ENCODE measurements at places on chromosomes 6 and 20. TPM values are rescaled to one million over a fixed set of nuclear protein-coding genes. Genes with fewer than 3 reads are reported as not detected.

GRCh38 chr6:134162932-134163331 lies 110.5 kb upstream of the SLC2A12 start:
- no peak for DNase-seq

DNA sequence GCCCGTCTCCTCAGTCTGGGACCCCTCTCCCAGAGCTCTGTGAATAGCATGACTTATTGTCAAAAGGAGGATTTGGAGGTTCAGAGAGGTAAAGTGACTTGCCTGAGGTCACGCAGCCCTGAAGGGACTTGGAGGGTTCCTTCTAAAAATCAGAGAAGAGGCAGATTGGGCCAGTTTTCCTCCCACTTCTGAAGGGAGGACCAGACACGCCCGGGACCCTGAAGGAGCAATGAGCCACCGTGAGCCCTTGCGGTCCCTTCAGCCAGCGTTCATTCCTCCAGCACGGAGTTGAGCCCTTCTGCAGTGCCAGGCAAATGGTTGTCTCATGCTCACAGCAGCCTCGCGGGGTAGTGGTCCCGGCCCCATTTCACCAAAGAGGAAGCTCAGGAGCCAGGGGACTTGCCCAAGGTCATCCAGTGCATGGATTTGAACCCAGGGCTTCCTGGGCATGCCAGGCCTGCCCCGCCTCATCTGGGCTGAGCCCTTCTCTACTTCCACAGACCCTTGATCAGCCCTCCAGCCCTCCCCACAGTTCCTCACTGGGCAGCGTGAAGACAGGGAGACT lies 7.4 kb downstream of the SRC start:
- DNase-seq: no peak

DNA sequence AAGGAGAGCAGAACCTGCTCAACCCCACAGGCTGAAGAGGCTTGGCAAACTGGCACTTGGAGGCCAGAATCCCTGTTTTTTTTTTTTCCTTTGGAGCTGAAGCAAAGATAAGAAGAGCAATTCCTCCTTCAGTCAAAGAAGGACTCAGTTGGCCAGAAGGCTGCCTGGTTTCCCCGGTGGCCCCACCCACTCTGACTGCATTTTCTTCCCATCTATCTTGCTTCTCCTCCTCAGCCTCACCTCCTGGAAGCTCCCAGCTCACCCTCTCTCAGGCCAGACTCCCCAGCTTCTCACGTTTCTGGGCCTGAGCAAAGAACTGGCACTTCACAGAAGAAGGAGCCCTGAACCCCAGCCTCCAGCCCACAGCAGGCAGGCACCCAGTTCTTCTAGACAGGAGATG lies 2.4 kb downstream of the LRFN2 start:
- DNase-seq: no peak

- DNase-seq: no peak
Observed at GRCh38 chr6:12490904-12491571, 200.9 kb downstream of the EDN1 start.

DNA sequence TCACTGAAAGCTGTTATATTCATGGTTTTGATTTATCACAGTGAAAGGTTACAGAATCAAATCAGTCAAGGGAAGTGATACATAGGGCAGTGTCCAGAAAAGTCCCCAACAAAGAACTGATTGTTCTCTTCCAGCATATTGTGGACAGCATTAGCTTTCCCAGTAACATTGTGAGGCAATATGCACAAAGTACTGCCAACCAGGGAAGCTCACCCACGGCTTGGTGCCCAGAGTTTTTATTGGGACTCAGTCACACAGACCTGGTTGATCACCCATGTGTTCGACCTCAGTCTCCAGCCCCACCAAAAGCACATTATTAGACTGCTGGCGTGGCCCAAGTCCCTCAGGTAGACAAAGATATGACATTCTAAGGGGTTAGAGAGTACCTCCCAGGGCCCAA lies 76.0 kb downstream of the LCA5 start:
- DNase-seq: no peak

GRCh38 chr6:41937861-41938574 lies 3.6 kb downstream of the CCND3 start:
- DNase-seq: no peak

GRCh38 chr20:48102931-48103660 lies 317.8 kb upstream of the SULF2 start:
- DNase-seq: no peak

DNA sequence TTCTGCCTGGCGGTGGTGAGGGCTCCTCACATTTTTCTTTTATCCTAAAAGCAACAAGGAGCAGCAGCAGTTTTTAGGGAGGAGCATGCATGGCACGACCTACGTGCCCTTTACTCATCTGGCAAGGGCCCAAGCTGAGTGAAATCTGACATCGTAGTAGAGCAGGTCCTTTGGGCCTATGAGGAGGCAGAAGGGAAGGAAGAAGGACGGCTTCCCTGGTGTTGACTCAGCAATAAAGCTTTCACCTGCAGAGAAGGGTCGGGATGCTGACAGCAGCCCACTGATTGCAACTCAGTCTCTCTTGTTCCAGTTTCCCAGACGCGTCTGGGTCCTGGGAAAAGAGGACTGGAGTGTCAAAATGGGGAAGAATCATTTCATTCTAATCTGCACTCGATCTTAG lies 409.1 kb upstream of the AGPAT4 start:
- DNase-seq: no peak

DNA sequence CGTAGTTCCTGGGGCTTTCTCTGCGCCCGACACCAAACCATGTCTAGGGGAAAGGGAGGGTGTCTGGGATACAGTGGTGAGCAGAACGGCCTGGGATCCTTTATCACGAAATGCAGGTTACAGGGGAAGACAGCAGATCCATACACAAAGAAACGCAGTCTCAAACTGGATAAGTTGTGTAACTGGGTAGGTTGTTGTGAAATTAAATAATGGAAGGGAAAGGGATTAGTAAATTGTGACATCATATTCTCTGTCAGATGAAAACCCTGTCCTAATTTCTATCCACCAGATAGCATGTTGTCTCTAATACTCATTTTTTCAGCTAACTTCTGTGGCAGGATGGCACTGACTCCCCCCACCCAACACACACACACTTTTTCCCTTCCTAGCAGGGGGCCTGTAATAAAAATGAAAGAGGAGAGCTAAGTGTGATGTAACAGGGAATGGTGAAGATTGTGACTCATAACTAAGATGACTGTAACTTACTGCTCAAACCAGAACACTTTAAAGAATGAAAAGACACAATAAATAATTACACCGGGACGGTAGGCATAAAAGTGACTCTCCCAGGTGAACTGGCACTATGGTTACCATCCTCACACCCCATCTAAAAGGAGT lies 769 bp upstream of the TRPC4AP start:
- DNase-seq: no peak

DNA sequence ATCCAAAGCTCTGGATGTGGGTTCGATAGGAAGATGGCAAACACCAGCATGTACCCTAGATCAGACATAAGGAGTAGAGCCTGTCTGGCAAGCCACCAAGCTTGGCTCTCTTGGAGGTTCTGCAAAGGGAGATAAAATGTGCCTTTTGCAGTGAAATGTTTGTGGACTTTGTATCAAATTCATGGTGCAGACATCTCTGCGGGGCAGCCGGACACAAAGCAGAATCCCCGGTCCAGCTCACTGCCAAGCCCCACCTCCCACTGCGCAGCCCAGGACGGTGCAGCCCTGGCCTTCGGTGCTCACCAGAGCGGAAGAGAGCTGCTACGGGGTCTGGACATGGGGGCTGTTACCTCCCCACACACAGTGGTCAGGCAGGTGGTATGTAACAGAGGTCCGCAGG lies 333.6 kb upstream of the JARID2 start:
- no peak for DNase-seq

SOX4 gene
- total RNA-seq: 71.0 TPM

CFAP206 gene
- total RNA-seq: 1.3 TPM

PRDM13 gene
- total RNA-seq: not detected

MDFI gene
- 32.6 TPM for total RNA-seq

TNXB gene
- 171 TPM for total RNA-seq

Measured in urinary bladder (tissue), 4 donors.